ENCODE measurements at places on chromosomes 4 and X.

DNA sequence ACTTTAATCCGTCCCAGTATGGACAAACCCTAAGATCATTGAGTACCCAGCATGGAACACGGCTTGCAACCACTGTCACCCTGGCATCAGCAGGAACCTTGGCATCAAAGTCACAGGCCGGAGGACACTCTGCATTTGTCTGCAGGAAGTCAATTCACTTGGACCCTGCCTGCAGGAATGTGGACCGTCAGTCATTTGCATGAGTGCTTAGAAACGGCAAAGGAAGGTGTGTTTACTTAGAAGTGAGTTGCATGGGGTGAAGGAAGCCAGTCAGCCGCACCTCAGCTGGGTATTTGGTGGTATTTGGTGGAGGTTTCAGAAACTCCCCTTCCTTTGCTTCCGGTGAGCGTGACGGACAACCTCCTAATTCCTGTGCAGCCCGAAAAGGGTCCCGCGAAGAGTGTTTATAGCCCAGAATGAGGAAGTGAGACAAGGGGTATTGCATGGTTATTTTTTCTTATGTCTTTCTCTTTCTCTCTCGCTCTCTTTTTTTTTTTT, 15.5 kb downstream of the P2RY8 start:
- DNase-seq, result no peak

DNA sequence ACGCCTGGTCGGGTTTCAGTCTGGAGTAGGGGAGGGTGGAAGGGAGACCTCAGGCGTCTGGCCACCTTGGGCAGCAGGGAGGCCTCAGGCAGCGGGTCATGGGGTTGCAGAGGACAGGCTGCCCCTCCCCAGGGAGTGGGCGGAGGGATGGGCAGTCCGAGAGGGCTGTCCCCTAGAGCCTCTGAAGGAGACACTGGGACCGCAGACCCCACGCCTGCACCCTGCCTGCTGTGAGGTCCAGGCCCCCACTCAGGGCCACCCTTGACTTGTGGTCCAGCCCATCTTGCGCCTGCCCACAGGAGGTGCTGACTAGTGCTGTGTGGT, 16.5 kb downstream of the FGFRL1 start:
- DNase-seq, result no peak

DNA sequence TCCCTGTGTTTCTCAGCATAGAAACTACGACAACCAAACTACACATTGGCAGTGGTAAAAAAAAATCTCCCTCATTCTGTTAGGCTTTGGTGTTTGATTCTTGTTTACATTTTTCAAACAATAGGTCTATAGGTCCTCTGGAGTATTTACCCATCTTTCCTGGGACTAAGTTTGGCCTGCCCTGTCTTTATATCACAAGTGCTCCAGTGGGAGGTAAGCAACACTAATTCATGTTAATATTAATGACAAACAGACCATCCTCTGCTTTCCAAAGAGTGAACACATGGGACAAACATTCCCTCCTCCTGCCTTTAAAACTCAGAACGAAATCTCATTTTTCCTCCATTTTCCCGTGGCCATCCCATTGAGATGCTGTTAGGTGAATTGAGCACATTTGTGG, 514.1 kb upstream of the INTU start:
- no peak for DNase-seq

DNA sequence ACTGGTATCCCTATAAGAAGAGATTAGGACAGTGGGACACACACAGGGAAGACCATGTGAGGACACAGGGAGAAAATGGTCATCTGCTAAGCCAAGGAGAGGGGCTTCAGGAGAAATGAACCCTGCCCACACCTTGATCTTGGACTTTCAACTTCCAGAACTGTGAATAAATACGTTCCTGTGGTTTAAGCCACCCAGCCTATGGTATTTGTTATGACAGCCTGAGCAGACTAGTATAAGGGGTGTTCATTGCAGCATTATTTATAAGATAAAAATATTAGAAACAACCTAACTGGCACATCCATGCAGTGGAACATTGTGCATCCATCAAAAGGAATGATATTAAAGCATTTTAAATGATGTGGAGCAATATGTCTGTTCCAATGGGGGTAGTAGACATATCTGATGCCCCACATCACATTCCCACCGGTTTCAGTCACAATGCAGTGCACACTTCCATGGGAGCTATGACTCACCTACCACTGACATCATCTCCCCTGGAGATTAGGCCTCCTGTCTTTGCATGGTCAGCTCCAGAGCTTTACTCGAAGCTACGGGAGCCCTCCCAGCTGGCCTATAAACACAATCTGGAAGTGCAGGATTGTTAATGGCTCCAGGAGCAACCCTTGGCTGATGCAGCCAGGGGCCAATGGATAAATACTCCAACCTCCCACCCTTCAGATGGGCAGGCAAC, 38.9 kb upstream of the MAMLD1 start:
- DNase-seq, result no peak

- DNase-seq, result no peak
Measured at GRCh38 chr4:130131536-130131935, 1035.6 kb downstream of the C4orf33 start.

GRCh38 chrX:53224860-53225797, at the start of gene KDM5C:
TSS of gene KDM5C (minus strand) at chrX:53225207. CDS start at chrX:53224889, 318 bp downstream.
- DNase-seq, result peak; percentile 78

DNA sequence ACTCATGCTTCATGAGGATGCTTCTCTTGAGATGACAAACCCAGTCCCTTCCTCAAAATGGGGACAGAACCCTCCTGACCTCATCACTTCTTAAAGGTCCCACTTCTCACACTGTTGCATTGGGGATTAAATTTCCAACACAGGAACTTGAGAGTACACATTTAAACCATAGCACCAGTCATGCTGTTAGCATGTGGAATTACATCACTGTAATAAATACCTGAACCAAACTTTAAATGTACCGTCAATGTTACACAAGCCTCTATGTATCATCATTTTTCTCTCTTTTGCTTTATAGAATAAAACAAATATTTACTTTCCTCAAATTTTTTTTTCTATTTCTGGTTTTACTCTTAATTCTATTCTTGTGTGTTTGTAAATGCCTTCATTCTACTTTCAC, 448.2 kb downstream of the CCSER1 start:
- DNase-seq, result no peak

DNA sequence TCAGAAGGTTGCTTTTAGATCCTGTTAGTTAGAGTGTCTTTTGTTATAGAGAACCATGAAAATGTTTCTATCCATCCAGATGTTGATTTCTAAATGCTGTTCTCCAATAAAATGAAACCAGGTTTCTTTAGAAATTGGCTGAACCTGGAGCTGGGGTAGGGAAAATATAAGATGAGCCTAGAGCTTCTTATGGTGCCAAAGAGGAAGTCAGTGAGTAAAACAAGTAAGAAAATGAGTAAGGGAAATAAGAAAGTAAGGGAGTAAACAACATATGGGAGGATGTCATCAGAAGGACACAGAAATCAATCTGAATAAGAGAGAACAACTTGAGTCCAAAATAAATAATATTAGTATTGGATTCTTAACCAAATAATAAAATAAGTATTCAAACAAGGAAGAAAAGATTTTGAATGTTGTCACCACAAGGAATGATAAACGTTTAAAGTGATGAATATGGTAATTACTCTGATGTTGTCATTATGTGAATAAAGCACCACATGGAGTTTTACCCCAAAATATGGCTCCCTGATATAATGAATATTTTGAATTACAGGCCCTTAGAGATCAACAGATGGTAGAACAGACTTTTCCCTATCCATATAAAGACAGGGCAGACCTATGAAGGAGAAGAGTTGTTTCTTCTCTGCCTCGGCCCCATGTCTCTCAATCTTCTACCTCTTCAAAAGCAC, 506.1 kb downstream of the IL15 start:
- no peak for DNase-seq

GRCh38 chrX:74249963-74250362, 54.0 kb upstream of the ZCCHC13 start:
- no peak for DNase-seq

- no peak for DNase-seq
Measured at GRCh38 chr4:42708625-42709024, 51.7 kb upstream of the ATP8A1 start.

Measured in activated T-cell treated with anti-CD3 and anti-CD28 coated beads for 4 hours (primary cell).